Ascending aorta (tissue), 2 donors: ENCODE measurements at places on chromosomes 13 and 19. TPM values are rescaled to one million over a fixed set of nuclear protein-coding genes. Genes with fewer than 3 reads are reported as not detected.

DNA sequence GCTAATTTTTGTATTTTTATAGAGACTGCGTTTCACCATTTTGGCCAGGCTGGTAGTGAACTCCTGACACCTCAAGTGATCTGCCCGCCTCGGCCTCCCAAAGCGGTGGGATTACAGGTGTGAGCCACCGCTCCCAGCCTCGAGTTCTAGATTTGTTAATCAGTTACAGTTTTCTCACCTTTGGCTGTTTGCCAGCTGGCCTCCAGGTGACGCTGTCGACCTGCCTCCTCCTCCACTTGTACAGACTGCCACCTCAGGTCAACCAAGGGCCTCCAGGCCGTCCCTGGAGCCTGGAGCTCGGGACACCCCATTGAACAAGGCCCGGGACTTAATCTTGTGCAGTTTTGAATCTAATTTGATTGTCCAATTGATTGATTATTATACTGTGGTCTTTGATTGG lies 45.5 kb downstream of the IER2 start:
- H3K27me3 ChIP-seq = no peaks in the 10 kb centered on the region
- H3K36me3 ChIP-seq = no peaks in the 10 kb centered on the region
- H3K4me3 ChIP-seq = no peak overlapping the region
- no peak overlapping the region for H3K27ac ChIP-seq
- no peaks in the 10 kb centered on the region for H3K4me1 ChIP-seq

RFPL4AL1 gene
- total RNA-seq = not detected

CLC gene
- not detected for total RNA-seq

- peaks cover 3% of the 10 kb centered on the region for H3K36me3 ChIP-seq
- H3K27ac ChIP-seq = no peak overlapping the region
- H3K27me3 ChIP-seq = no peaks in the 10 kb centered on the region
- H3K4me3 ChIP-seq = no peak overlapping the region
- peaks cover 19% of the 10 kb centered on the region for H3K4me1 ChIP-seq
- peak; percentile 45 for DNase-seq
Observed at GRCh38 chr19:2423915-2424685, 3.3 kb downstream of the TIMM13 start.

- no peaks in the 10 kb centered on the region for H3K27me3 ChIP-seq
- no peak for DNase-seq
- H3K27ac ChIP-seq = no peak overlapping the region
Observed at GRCh38 chr13:31250435-31250834, 50.7 kb downstream of the B3GLCT start.

- no peak overlapping the region for H3K4me3 ChIP-seq
- no peak for DNase-seq
- no peaks in the 10 kb centered on the region for H3K4me1 ChIP-seq
- H3K27ac ChIP-seq = no peak overlapping the region
Observed at GRCh38 chr19:35166100-35167063, 11.8 kb downstream of the FXYD5 start.

DNA sequence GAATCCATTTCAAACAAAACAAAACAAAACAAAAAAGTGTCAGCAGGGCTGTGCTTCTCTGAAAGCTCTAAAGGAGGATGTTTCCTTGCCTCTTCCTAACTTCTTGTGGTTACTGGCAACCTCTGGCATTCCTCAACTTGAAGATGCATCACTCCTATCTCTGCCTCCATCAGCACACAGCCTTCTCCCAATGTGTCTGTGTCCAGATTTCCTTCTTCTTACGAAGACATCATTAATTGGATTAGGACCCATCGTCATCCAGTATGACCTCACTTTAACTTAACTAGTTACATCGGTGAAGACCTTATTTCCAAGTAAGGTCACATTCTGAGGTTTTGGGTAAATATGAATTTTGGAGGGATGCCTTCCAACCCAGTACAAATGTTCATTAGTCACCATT lies 33.8 kb upstream of the GTF2F2 start:
- H3K4me3 ChIP-seq = no peak overlapping the region
- no peaks in the 10 kb centered on the region for H3K4me1 ChIP-seq
- H3K36me3 ChIP-seq = no peaks in the 10 kb centered on the region
- H3K27me3 ChIP-seq = no peaks in the 10 kb centered on the region

DNA sequence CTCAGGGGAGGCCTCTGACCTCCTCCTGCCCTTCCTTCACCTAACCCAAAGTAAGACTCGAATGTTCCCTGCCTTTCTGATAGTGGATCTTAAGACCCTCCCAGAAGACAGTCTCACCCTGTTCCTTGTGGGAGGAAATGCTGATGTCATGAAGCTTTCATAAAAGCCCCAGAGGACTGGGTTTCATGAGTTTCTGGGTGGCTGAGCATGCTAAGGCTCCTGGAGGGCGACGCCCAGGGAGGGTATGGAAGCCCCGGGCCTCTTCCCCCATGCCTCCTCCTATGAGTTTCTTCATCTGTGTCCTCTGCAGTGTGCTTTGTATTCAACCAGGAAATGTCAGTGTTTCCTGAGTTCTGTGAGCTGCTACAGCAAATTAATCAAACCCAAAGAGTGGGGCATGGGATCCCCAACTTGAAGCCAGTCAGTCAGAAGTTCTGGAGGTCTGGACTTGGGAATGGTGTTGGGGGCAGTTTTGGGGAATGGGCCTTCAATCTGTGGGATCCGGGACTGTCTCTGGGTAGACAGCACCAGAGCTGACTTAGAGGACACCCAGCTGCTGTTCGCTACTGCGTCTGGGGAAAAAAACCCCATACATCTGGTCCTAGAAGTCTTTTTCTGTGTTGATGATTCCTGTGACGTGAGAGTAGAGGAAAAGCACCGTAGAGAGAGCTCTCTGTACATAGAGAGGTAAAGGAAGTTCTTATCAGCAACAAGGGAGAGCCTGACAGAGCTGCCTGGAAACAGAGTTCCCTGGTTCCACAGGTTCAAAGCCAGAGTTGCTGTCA lies 2.0 kb upstream of the LILRB2 start:
- no peak overlapping the region for H3K4me3 ChIP-seq
- no peak for DNase-seq
- H3K4me1 ChIP-seq = no peaks in the 10 kb centered on the region
- H3K27me3 ChIP-seq = no peaks in the 10 kb centered on the region

GRCh38 chr13:77349365-77349764 lies 22.5 kb upstream of the MYCBP2 start:
- no peak overlapping the region for H3K4me3 ChIP-seq
- H3K27me3 ChIP-seq = no peaks in the 10 kb centered on the region
- DNase-seq = no peak
- no peak overlapping the region for H3K27ac ChIP-seq
- no peaks in the 10 kb centered on the region for H3K4me1 ChIP-seq
- no peaks in the 10 kb centered on the region for H3K36me3 ChIP-seq

GRCh38 chr13:97574926-97575325 lies 141.0 kb downstream of the RAP2A start:
- H3K27me3 ChIP-seq = no peaks in the 10 kb centered on the region
- H3K4me1 ChIP-seq = no peaks in the 10 kb centered on the region
- no peak overlapping the region for H3K4me3 ChIP-seq

ZNF177 gene
- total RNA-seq = not detected

DNA sequence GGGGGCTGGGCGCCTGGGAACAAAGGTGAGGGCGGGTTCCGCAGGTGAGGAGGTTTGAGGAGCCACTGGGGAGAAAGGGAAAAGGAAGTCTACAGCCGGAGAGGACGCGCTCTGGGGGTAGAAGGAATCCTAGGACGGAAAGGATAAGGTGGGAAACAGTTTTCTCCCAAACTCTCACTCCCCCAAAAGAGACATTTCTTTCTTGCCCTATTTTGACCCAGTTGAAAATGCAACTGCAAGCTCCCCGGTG lies 651 bp upstream of the POLR1D start:
- peak overlapping the region; percentile 95 for H3K27ac ChIP-seq
- DNase-seq = no peak
- peaks cover 14% of the 10 kb centered on the region for H3K4me1 ChIP-seq
- H3K36me3 ChIP-seq = peaks cover 6% of the 10 kb centered on the region

DNA sequence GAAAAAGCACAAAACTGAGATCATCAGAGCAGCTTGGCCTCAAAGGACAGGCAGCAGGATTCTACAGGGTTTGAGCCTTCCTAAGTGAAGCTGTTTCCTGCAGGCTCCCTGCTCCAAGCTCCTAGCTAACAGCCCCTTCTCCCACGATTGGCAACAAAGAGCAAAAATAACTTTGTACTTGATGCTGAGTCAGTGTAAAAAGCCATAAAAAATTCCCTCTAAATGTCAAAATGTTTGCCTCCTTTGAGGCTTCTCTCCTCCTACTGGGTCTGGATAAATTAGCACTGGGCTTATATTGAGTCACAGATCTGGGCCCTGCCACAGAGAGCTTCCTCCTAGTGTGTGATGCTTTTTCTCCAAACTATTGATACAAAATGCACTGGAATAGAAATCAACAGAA lies 153.3 kb downstream of the TNFRSF19 start:
- DNase-seq = no peak
- H3K27ac ChIP-seq = peak overlapping the region; percentile 36
- H3K4me3 ChIP-seq = no peak overlapping the region

GMIP gene
- total RNA-seq = 3.9 TPM

DNA sequence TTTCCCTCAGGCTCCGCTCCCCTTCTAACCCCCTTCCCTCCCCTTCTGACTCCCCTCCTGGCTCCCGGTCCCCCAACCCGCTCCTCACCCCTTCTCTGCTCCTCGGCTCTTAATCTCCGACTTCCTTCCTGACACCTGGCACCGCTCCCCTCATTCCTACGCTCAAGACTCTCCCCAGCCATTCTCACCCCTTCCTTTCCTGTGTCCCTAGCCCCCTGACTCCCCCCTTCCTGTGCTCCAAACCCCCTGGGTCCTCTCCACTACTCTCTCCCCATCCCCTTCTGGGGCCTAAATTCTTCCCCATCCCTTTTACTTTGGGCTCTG lies 658 bp downstream of the CLPP start:
- H3K27ac ChIP-seq = peak overlapping the region; percentile 91
- H3K4me1 ChIP-seq = peaks cover 7% of the 10 kb centered on the region
- peak overlapping the region; percentile 99 for H3K4me3 ChIP-seq

GRCh38 chr19:38990949-38991697 lies 15.6 kb upstream of the FBXO17 start:
- H3K27ac ChIP-seq = no peak overlapping the region
- no peaks in the 10 kb centered on the region for H3K4me1 ChIP-seq
- no peaks in the 10 kb centered on the region for H3K36me3 ChIP-seq
- no peaks in the 10 kb centered on the region for H3K27me3 ChIP-seq
- H3K4me3 ChIP-seq = no peak overlapping the region

DNA sequence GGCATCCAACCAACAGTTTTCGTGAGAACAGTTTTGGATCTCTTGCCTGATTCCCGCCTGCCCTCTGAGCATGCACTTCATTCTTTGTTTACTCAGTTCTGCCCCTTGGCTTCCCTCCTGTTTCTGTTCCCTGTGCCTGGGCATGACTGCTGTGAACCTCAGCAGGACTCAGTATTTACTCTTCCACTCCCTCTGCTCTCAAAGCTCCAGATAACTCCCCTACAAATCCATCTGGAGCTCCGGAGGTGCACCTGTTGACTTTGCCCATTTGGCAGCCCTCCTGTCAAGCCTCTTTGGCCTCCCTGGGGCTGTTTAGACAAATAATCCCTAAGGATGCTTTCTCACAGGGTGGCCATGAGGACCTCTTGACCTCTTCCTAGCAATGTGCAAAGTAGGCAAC lies 34.2 kb upstream of the ARGLU1 start:
- peaks cover 15% of the 10 kb centered on the region for H3K4me1 ChIP-seq

GRCh38 chr19:1166872-1167573 lies 7.0 kb downstream of the SBNO2 start:
- no peaks in the 10 kb centered on the region for H3K36me3 ChIP-seq
- H3K4me1 ChIP-seq = peaks cover 7% of the 10 kb centered on the region
- H3K27ac ChIP-seq = no peak overlapping the region
- no peak for DNase-seq
- H3K4me3 ChIP-seq = no peak overlapping the region

DNA sequence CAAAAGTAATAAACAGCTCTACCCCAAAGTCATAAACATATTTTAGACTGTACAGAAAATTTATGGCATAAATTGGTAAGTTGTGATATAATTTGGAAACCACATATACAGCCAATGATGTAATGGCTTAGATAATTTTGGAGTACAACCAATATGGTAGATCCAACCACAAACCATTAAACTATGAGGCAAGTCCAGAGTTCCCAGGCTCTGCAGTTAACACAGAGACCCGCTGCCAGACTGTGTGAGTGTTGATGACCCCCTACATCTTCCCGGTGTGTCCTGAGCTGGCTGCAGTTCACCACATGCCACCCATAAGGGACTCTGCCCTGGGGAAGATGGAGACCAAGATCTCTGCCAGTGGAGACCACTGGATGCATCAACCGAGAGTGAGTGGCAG lies 9.9 kb upstream of the SERPINE3 start:
- H3K36me3 ChIP-seq = no peaks in the 10 kb centered on the region
- H3K4me3 ChIP-seq = no peak overlapping the region
- no peaks in the 10 kb centered on the region for H3K27me3 ChIP-seq
- no peaks in the 10 kb centered on the region for H3K4me1 ChIP-seq
- no peak for DNase-seq
- H3K27ac ChIP-seq = no peak overlapping the region

DNA sequence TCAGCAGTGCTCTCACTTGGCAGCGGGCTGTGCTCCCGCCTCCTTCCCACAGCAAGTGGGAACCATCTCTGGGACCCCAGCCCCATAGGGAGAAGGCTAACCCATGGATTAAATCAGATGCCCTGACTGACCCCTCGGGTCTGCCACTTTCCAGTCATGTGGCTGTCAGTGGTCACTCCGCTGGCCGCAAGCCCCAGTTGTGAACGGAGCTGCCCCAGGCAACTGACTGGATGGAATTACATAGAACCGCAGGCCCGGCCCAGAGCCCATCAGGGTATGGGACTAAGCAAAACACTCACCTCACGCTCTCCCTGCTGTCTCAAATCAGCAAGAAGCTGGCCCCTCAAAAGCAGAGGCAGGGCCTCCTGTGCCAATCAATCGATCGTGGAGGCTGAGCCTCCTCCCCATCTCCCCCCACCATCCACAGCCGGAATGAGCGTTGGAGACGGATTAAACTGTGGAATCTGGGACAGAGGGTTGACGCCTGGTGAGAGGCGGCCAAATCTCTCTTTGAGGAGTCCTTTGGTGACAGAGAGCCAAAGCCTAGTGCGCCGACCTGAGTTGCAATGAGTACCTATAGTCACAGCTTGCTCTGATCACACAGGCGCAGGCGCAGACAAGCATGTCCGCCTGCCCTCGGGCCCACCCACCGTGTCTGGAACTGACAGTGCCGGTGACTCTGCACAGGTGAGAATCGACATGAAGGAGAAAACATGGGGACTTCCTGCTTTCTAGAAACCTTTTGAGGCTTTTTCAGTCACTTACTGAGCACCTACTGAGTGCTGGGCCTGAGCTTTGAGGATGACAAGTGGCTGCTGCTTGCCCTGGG lies 38.7 kb downstream of the PBX4 start:
- H3K27ac ChIP-seq = no peak overlapping the region
- H3K36me3 ChIP-seq = no peaks in the 10 kb centered on the region
- H3K4me3 ChIP-seq = no peak overlapping the region

GRCh38 chr13:41144576-41144975 lies 12.0 kb upstream of the KBTBD6 start:
- DNase-seq = no peak
- no peaks in the 10 kb centered on the region for H3K4me1 ChIP-seq
- H3K27me3 ChIP-seq = no peaks in the 10 kb centered on the region
- no peaks in the 10 kb centered on the region for H3K36me3 ChIP-seq
- no peak overlapping the region for H3K27ac ChIP-seq

ZNF418 gene
- total RNA-seq = 0.21 TPM
